Ureter (tissue), 1 donor: ENCODE measurements at places on chromosomes 7 and 10. TPM values are rescaled to one million over a fixed set of nuclear protein-coding genes. Genes with fewer than 3 reads are reported as not detected.

DNA sequence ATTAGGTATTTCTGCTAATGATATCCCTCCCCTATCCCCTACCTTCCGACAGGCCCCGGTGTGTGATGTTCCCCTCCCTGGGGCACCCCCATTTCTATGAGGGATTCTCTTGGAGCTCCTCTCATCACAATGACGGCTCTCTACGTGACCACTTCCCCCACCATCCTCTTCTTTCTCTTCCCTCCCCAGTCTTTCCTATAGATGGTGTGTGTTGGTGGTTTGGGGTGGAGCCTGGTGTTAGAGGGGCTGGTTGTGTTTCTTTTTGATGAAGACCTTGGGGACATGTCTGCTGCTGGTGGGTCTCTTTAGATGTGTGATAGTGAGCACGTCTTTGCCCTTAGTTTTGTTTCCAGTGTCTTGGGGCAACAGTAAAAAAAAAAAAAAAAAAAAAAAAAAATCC lies 28.6 kb downstream of the RPS24 start:
- no peak for DNase-seq

KCNH2 gene
- 17.7 TPM for total RNA-seq

- no peak for DNase-seq
Measured at GRCh38 chr10:109393425-109393824, 529.9 kb downstream of the XPNPEP1 start.

GRCh38 chr10:126387931-126388911 lies at the start of gene ADAM12:
Gene ADAM12 (minus strand): TSS chr10:126388477. CDS start chr10:126388145, 332 bp downstream.
- peak; percentile 56 for DNase-seq

ATAD1 gene
- 69.8 TPM for total RNA-seq

DNA sequence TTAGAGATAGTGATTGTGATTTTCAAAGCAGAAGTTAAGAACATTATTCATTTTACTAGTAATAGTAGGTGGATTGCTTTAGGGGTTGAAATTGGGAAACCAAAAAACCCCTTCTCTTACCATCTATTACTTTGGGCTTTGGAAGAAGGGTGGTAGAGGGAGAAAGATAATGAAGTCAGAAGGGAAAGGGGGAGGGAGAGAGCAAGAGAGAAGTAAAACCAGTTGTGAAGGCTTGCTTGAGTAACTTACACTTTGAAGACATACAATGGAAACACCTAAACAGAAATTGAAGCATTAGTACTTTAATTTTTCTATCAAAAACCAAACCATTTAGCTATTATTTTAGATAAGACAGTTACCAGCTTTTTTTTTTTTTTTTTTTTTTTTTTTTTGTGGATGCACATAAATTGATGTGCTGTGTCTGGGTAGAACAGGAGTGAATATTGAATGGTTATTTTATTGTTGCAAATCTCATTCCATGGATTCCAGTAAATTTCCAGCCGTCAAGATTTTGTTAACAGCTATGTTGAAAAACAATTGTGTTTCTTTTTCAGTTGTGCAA lies 5.5 kb downstream of the PRKAR2B start:
- DNase-seq = no peak

MYO1G gene
- 6.0 TPM for total RNA-seq

DNA sequence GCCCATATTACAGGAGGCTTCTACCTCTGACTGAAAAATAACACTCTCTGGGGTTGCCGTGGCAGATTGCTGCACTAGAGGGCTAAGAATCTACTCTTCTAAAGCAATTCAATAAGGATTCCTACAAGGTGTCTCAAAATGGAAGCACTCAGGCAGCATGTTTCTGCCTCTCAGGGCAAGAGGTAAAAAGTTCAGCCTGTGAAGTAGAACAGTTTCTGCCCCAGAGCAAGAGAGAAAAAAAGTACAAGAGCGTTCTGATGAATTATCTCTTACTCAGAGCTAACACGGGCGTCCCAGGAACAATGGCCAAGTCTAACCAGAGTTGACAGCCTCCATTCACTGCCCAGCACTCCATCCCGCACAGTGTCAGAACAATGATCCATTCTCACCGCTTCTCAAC lies 71.3 kb upstream of the TES start:
- no peak for DNase-seq

CPA1 gene
- total RNA-seq = not detected

- no peak for DNase-seq
Measured at GRCh38 chr10:126204320-126204719, 184.0 kb downstream of the ADAM12 start.

GRCh38 chr7:22725585-22725984 lies 1.4 kb upstream of the IL6 start:
- no peak for DNase-seq

- no peak for DNase-seq
Measured at GRCh38 chr10:77556990-77557601, 80.5 kb downstream of the KCNMA1 start.

GRCh38 chr10:74896788-74897527 lies 70.6 kb downstream of the KAT6B start:
- DNase-seq = no peak

DNA sequence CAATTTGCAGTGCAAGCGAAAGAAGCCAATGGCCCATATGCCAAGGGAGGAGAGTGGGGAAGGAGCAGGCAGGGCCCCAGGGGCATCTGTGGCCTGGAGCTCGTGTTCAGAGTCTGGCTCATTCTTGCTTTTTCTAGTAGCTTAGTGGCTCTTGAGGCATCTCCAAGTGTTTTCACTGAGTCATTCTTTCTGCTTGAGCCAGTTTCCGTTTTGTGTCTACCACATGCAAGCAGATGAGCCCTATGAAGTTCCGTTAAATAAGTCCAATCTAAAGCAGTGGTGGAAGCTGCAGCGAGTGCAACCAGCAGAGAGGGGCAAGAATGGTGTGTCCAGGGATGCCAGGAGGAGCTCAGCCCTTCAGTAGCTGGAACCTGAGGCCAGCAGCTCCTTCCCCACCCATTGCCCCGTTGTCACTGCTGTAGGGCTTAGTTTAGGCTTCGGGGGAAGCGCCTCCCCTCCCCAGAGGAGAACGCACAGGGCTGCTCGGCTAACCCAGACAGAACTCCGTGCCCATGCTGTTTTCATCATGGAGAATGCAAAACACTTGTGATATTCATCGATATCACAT lies 57.4 kb upstream of the EBF3 start:
- DNase-seq = no peak

- no peak for DNase-seq
Measured at GRCh38 chr7:157768198-157768597, 431.4 kb downstream of the DNAJB6 start.

DNA sequence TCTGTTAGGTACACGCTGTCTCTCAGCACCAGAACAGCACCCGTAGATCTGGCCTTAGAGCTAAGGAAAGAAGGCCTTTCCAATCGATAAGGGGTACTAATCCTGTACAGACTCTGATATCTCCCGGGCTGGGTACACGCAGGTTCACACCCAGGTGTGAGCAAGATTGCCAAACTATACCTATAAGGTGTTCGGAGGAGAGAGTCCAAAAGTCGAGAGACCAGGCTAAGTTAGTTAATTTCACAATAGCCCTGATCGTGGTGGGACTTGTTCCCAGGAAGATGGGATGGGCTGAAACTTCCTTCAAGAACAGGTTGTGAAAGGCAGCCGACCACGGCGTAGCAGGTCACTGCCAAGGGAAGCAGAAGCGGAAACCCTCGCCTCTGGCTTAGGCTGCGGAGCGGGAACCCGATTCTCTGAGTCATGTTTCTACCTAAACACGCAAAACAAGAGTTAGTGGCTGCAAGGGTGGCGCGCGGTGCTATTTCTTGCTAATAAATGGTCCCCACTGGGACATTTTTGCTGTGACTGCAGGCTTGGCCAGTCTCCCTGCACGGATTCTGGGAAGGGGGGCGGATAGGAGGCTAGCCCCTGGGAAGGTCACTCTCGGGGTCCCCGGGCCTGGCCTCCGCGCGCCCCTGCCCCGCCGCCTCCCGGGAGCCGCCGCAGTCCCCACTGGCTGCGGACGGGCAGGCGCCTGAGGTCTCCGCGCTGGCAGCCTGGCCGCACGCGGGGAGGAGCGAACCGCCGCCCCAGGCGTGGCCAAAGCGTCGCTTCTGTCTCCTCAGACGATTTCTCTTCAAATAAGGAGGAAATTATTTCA lies 75.4 kb upstream of the PDSS1 start:
- DNase-seq = peak; percentile 84

- no peak for DNase-seq
Measured at GRCh38 chr7:54591404-54592386, 49.5 kb downstream of the VSTM2A start.

GRCh38 chr7:594920-595620 lies 75.4 kb upstream of the PDGFA start:
- no peak for DNase-seq

GRCh38 chr10:91340613-91341362 lies 69.4 kb upstream of the HECTD2 start:
- no peak for DNase-seq

DNA sequence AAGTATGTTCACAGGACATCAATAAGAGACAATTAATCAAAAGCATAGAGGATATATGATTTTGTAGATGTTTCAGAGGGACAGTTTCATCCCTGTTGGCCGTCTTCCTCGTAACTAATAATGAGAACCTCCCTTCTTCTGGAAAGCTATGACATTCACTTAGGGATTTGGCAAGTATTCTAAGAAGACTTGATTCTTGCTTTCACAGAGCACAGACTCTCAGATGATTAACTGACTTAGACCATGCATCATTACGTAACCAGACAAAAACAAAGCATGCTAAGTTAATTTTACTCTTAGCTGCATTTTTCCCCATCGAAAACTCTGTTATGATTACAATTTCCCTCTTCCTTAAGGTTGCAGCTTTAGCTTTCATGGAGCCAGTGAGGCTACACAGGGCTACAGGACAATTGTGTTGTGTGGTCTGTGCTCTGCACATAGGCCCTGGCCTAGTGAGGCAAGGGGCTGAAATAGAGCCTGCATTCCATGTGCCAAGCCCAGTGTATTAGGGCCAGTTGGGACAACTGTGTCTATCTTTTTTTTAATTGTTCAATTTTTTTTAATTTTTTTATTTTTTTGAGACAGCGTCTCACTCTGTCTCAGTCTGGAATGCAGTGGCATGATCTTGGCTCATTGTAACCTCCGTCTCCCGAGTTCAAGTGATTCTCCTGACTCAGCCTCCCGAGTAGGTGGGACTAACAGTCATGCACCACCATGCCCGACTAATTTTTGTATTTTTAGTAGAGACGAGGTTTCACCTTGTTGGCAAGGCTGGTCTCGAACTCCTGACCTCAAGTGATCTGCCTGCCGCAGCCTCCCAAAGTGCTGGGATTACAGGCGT lies 105.3 kb downstream of the PLXDC2 start:
- DNase-seq = no peak

CALML3 gene
- total RNA-seq = not detected

DNA sequence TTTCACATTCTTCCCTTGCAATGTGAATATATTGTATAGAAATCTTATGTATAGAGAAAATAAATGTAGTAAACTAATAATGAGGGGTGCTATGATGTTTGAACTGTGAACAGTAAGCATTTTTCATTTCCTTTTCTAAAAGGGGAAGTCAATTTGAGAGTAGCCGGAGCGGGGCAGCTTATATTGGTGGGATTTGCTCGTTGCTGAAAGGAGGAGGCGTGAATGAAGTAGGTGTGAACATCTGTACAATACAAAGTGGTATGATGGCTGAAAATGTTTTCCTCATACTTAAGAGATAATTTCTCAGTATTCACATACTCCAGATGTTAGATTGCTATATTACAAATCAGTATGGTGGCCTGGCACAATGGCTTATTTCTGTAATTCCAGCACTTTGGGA lies 87.1 kb downstream of the SRI start:
- DNase-seq = no peak

DNA sequence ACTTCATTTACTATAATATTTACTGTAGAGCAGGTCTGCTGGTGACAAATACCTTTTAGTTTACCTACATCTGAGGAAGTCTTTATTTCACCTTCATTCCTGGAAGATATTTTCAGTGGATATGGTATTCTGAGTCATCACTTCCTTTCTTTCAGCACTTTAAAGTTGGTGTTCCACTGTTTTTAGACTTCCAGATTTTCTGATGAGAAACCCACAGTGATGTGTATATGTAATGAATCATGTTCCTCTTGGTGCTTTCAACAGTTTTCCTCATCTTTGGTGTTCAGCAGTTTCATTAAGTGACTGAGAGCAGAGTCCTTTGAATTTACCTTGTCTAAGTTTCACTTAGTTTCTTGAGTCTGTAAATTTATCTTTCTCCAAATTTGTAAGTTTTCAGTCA lies 36.4 kb downstream of the COPG2 start:
- DNase-seq = no peak

DNA sequence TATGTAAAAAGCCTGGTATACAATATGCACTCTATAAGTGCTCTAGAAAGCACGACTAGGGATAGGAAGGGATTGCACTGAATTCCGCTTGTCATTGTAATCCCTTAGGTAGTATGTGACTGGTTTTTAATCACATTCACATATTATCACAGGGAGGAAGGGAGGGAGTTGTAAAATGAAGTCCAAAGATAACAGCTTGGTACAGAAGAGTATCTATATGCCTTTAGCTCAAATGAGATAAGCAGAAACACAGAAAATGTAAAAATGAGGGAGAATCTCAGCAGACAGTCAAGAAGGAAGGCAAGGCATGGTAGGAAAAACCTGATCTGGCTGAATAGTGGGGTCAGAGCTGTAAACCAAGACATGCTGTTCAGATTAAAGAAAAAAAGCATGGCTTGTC lies 63.4 kb downstream of the ABI1 start:
- DNase-seq = no peak

DNA sequence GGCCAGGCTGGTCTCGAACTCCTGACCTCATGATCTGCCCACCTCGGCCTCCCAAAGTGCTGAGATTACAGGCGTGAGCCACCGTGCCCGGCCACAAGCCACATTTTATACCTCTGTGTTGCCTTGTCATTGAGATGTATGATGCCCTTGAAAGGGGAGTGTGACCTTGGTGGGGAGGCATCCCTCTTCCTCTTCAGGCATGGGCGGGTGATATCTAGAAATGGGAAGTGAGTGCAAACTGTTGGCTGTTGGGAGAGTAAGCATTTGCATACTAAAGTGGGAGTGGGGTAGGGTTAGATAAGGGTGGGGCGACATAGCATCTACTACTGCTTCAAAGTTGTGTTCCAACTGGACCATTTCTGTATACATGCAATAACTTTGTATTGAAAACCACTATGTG lies 20.1 kb downstream of the RP9 start:
- DNase-seq = no peak

AVL9 gene
- total RNA-seq = 61.2 TPM

- no peak for DNase-seq
Measured at GRCh38 chr7:45384499-45384898, 189.7 kb upstream of the ADCY1 start.

DNA sequence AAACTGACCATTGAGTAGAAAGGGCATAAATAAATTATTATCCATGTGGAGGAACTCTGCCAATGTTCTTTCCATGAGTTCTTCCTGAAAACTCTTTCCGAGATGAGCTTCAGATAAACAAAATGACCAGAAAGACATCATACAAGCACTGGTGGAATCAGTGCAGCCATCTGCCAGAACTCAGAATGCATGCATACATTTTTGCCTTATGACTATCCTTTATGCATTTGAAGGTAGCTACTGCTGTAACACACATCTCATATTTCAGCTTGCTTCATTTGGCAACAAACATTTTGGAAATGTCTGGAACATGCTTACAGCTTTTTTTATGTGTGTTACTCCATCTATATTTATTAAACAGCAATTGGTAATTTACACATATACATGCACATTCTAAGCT lies 448.9 kb downstream of the PLXDC2 start:
- DNase-seq = no peak

TMEM213 gene
- total RNA-seq = not detected

TMEM184A gene
- 142 TPM for total RNA-seq

CFAP43 gene
- 1.9 TPM for total RNA-seq
